ENCODE measurements at places on chromosomes 7 and 10.

DNA sequence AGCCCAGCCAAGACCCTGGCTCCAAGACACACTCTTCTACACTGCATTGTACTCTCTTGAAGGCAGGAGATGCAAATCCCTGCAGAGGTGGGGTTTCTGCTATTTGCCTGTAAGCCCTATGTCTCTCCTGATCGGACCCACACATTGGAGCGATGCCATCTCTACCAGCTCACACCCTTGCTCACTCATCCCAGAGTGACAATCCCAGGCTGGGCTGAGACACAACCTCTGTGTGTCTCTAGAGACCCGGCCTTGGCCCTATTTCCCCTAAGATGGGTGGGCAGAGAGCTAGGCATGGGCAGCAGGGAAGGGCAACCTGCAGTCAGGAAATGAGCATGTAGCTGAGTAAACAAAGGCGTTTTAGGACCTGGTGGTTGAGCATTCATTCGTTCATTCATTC lies 25.6 kb downstream of the CCDC3 start:
- no peak for DNase-seq

DNA sequence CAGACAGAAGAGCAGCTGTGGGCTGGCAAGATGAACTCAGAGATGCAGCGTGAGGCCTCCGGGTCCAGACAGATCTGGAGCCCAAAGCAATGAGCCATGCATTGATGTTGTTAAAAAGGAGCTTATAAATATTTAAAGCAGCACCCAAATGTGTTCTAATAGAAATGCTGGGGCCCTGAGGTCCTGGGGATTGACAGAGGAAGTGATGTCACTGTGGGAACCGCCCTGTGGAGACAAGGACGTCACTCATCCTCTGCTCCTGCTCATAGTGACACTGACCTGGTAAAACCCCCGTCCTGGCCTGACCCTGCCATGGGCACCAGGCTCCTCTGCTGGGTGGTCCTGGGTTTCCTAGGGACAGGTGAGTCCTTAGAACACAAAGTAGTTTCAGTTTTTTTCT lies 197.0 kb upstream of the PRSS58 start:
- DNase-seq = no peak

- no peak for DNase-seq
These were observed 155.5 kb upstream of the LYZL2 start for GRCh38 chr10:30784897-30785605.

- no peak for DNase-seq
These were observed 19.3 kb downstream of the MYOF start for GRCh38 chr10:93462881-93463280.

DNA sequence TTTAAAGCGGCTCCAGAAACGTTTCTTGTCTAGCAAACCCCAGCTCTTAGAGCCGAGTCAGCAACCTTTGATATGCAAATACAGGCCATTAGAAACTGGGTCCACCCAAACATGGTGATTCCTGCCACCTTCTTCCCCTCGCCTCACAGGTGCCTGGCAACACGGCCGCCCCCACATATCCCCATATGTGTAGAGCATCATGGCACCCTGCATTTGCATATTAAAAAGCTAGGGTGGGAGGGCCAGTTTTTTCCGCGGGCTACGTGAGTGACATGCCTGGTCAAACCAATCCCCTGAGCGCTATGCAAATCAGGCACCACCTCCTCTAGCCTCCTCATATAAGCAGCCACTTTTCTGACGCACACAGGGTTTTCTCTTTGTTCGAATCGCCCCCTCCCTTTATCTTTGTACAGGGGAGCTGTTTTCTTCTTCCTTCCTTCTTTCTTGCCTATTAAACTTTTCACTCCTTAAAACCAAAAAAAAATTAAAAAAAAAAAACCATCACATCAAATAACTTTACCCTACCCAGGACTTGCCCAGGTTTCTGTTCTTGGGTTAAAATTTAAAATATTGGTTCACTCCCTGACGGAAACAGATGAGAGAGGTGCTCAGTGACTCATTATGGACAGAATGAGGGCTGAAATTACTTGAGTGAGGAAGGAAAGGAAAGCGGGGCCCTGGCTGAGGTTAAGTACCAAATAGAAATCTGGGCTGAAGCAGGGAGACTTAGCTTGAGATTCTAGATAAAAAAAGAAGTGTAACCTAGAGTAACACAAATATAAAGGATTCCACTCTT lies 59.8 kb downstream of the COA1 start:
- DNase-seq = no peak

DNA sequence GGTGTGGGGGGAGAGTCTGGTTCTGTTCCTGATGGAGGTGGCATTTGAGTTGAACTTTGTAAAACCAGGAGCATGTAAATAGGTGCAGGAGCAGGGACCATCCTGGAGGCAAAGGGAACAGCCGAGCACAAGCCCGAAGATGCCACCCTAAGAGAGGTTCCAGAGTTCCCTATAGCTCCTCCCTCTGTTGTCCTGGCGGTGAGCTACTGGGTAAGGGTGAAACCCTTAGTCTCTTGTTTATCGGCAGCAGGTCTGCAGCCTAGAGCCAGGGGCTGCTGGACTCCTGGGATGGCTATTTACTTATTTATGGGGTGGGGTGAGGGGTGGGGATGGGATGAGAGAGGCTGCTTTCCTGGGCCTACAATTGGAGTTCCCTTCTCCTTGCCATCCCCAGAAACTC lies 6.5 kb upstream of the LBX1 start:
- DNase-seq = no peak

GRCh38 chr10:69333205-69333604 lies 54.9 kb downstream of the HK1 start:
- DNase-seq = no peak

GRCh38 chr10:77172086-77172485 lies 465.5 kb downstream of the KCNMA1 start:
- DNase-seq = no peak

- DNase-seq = no peak
These were observed 177.1 kb downstream of the EVX1 start for GRCh38 chr7:27419581-27420177.

DNA sequence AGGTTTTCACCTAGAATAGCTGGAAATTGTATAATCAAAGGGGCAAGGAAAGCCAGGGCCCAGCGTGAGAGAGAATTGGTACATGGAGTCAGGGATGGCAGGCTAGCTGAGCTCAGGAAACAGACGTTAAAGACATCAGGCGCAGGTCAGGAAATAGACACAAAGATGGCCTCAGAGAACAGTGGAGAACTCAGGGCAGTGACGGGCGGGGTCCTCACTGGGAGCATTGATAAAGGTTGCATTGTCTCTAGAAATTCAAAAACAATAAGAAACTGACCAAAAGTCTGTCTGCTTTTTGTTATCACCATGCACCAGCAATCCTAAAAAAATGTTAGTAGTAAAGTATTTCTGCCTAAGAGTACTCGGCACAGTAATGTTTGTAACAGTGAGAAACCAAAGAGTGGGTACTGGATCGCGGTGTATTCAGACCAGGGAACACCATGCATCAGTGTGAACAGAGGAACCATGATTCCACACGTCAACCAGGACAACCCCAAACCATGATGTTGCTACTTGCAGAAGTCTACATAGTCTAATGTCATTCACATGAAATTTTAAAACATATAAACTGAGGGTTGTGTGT lies 81.9 kb upstream of the AUTS2 start:
- DNase-seq = no peak

- no peak for DNase-seq
These were observed 317.3 kb downstream of the DGKB start for GRCh38 chr7:14585232-14585631.

DNA sequence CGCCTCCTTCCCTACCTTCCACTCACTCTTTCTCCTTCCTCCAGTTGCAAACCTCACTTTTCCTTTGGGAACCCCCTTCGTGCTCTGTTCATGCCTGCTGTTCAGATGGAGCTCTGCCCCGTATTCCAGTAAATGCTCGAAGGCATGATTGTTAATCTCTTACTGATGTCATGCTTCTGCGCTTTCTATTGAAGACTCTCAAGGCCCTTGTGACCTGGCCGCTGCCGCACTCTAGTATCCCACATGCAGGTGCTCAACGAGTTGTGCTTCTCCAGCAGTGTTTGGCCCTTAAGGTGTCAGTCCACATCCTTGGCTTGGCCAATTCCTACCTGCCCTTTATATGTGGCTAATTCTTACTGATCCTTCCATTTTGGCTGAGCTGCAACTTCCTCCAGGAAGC lies 158.6 kb downstream of the ADAM12 start:
- DNase-seq = no peak

DNA sequence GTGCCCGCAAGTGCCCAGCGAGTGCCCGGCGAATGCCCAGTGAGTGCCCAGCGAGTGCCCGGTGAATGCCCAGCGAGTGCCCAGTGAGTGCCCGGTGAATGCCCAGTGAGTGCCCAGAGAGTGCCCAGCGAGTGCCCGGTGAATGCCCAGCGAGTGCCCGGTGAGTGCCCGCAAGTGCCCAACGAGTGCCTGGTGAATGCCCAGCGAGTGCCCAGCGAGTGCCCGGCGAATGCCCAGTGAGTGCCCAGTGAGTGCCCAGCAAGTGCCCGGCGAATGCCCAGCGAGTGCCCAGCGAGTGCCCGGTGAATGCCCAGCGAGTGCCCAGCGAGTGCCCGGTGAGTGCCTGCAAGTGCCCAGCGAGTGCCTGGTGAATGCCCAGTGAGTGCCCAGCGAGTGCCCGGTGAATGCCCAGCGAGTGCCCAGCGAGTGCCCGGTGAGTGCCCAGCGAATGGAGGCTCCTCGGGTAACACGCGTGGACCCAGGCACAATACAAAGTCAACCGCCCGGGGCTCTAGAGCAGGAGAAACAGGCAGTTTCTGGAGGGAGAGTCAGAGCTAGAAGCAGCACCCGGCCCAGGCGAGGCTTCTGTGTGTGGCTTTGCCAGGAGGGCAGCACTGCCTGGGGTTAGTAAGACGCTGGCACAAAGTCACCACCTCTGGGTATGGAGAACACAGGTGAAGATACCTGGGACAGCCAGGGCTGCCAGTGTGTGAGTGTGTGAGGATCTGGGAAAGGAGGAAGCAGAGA lies 38.2 kb upstream of the CFAP46 start:
- no peak for DNase-seq

DNA sequence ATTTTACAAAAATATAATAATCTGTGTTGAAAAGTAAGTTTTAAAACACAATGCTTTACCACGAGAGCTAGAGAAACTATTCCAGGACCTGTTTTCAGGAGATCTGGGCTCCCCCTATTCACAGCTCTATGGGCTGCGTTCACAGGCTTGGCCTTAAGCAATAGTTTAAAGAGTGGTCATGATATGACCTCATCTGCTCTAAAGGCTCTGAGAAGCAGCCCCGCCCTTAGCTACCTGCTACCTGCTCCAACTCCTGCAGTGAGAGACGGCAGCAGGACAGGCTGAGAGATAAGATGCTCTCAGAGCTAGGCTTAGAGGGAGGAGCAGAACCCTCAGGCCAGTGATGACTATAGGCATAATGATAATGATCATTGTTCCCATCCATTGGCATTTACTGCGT lies 12.6 kb downstream of the ALOX5 start:
- DNase-seq = no peak

DNA sequence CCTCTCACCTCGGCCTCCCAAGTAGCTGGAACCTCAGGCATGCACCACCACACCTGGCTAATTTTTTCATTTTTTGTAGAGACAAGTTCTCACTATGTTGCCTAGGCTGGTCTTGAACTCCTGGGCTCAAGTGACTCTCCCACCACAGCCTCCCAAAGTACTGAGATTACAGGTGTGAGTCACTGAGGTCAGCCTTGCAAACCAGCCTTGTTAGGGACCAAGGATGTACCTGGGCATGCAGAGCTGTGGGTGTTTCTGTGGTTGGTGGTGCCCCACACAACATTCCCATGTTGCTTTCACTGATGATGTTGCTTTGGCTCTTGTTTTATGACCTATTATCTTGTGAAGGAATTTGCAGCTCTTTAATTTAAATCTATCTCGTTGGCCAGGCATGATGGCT lies 54.8 kb downstream of the OTUD1 start:
- DNase-seq = no peak

DNA sequence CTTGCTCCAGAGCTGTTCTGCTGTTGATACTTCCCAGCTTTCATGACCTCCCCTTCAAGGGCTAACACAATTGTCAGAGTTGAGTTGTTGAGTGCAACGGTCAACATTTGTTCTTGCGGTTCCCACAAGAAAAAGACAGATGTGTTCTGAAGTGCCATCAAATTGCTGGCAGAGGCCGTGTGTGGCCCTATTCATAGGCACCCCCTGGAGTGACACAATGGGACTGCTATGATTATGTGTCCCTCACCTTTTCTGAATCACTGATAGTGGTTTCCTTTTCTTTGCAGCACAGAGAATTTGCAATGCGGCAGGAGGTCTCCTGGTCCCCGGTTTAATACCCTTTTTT lies 5.8 kb upstream of the IGFBP1 start:
- no peak for DNase-seq

DNA sequence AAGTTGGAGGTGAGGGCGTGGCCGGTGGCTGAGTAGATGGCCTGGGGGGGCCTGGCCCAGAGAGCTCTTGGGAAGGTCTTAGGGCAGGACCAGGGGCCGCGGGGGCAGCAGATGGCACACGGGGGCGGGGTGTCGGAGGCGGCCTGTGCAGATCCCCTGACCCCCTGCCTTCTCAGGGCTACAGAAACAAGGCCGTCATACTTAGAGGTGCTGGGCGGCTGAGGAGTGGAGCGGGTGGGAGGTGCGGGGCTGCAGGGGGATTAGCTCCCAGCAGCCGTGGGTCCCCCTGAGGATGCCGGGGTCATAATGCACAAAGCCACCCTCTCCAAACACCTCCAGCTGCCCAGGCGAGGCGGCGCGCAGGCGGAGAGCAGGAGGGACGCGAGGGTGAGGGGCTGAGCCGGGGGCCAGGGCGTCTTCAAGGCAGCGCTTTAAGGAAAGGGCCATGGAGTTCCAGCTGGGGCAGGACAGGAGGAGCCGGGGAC lies 40.4 kb upstream of the ZNF32 start:
- no peak for DNase-seq

- no peak for DNase-seq
These were observed at the start of gene RBM20 for GRCh38 chr10:110643653-110644597. Gene RBM20, plus strand, starts transcription at chr10:110644336. Its CDS starts 119 bp downstream, at chr10:110644455.

- no peak for DNase-seq
These were observed 2.5 kb downstream of the LBX1 start for GRCh38 chr10:101226491-101227428.

DNA sequence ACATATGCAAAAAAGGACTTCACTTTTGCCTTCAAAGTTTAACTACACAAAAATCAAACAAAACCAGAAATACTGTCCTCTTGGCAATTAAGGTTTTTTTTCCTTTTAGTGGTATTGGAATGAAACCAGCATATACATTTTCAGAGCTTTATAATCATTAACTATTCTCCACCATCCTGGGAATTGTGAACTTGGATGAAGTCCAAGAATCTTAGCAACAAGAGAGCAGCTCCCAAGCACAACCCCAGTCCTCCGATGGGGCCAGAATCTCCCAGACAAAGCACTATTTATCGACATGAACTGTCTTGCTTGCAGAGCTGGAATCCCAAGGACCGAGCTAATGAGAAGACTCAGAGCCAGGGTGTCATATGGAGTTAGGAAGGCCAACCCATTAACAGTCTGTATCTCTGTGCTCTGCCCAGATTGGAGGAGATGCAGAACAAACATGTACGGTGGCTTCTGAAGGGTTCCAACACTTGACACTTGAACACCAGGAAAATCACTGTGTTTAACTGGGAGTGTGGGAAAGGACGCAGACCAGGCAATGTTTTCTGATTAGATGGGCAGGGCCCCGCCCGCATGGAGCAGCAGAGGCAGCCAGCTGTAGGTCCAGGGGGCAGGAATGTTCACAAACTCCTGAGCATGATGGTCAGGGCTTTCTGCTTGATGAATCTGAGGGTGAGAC lies 35.5 kb downstream of the PPP1R3C start:
- no peak for DNase-seq

Measured in GM19239 (cell line).